ENCODE measurements at places on chromosomes 7 and 10.
A peak's percentile ranks its signal among the peaks of the same experiment; 100 is the strongest.

DNA sequence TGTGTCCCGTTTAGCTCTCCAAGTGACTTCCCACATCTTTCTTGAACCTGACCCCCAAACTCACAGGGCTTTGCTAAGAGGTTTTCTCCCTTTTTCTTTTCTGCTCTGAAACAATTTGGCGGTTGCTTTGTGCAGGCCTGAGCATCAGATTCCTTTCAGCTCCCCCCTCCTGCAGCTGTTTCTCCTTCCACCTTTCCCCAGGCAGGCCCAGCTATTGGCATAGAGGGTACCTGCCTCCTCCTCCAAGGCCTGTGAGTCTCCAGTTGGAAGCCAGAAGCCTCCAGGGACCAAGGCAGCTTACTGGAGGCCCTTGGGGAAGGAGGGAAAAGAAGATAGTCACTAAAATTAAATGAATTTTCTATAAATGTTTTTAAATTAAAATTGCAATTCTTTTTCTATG lies 7.7 kb downstream of the VAX1 start:
- peak; percentile 52 for DNase-seq

DNA sequence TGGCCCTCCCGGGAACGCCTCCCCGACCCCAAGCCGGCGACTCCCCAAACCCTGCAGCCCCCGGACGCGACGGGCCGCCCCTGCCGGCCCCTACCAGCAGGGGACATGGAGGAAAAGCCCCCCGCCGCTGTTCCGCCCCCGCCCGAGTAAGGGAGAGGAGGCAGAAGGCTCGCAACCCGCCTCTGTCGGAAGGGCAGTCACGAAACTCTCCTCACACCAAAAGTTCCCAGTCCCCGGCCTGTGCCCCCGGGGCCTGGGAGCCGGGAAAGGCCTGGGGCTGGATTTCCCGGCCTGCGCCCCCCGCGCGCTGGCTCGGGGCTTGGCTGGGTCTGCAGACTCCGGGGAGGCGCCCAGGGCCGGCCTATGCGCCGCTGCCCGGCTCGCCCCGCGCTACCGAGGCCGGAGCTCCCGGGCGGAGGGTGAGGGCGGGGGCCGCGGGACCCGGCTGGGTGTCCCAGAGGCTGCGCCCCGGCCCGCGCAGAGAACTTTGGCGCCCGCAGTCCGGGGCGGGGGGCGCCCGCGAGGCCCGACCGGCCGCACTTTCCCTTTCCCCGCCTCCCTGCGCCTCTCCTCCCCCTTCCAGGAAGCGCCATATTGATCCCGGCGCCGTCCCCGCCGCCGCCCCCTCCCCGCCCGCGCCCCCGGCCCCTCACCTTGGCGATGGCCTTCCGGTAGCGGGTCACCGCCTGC lies 728 bp downstream of the PARD3 start:
- peak; percentile 92 for DNase-seq

- DNase-seq: no peak
Measured at GRCh38 chr7:40698214-40698920, 563.6 kb downstream of the SUGCT start.

- no peak for DNase-seq
Measured at GRCh38 chr10:92830478-92831389, 17.6 kb upstream of the EXOC6 start.

- DNase-seq: no peak
Measured at GRCh38 chr10:23151071-23151470, 41.0 kb upstream of the PTF1A start.

- DNase-seq: peak; percentile 88
Measured at GRCh38 chr7:130490888-130491804, 739 bp upstream of the MEST start.

DNA sequence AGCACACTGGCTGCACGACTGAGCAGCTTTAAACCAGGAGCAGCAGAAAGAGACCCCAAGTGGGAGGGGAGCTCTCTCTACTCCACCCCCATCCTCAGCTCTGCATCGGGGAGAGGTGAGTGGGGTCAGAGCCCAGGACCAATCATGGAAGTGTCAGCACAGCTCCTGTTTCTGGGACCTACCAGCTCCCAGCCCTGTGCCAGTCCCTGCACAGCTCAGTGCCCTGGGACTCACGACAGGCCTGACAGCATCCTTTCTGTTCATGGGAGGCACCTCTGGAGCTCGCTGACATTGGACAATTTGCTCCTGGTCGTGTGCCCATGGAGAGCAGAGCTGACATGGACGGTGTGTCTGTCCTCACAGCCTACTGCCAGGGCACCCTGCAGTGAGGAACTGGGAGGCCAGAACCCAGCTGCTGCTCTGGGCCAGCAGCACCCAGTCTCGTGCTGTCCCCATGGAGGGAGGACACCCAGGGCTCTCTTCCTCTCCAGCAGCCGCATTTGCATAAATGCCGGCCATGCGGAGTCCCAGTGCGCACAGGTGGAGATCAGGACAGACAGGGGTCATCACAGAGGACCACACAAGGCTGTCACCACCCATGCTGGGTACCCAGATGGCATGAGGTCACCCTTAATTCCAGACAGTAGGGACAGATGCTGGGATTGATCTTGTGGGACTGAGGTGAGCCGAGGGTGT lies 45.9 kb upstream of the MSMB start:
- no peak for DNase-seq

DNA sequence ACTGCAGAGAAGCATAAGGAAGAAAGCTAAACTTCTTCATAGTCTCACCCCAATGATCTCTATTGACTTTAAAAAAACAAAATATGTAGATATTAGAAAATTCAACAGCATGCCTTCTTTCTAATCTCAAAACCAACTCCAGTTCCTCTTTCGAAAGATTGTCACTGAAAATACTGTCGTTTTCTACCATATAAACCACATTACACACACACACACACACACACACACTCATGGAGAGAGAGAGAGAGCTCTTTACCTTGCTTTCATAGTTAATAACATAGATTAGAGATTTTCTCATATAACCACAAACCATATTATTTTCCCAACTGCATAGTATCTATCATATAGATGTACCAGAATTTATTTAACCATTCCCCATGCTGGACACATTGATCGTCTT lies 296.2 kb upstream of the MGMT start:
- no peak for DNase-seq

DNA sequence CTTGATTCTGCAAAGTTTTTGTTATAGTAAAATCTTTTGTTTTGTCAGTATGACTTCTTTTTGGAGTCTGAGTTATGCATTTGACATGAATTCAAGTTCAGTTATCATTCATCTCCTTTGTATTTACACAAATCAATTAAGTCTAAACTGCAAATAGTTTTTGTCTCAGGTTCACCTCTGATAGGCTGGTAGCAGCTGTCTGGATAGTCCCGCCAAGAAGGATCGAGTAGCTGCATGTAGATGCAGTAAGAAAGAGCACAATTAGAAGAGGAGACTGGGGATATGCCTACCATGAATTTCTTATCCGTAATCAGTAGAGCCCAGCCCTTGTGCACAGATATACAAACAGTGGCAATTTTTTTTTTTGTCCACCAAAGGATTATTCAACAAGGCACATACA lies 392.5 kb upstream of the ETV1 start:
- DNase-seq: no peak

GRCh38 chr7:144579687-144580086 lies 176.2 kb upstream of the NOBOX start:
- DNase-seq: no peak

GRCh38 chr10:43047288-43047970 lies 29.4 kb upstream of the RET start:
- no peak for DNase-seq

DNA sequence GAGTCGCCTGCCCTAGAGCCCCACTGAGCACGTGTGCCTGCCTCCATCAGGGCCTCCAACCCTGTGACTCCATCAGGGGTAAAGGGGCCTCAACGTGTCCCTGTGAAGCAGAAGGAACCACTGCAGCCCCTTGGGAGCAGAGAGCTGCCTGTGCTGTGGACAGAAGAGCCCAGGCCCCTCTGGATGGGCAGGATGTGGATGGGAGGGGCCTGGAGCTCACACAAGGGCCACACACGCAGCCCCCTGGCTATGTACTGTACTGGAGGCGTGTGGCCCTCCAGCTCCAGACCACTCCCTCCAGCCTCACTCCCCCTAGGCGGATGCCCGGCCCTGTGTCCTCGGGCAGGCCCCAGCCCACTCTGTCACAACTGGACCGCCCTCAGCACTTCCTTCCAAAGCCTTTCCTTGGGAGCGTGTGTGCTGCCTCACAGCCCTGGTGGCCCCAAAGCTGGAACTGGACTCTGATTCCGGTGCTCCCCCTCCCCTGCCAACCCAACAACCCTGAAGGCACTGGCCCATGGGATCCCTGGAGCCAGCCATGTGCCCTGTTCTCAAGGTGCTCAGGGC lies 238.0 kb downstream of the TCERG1L start:
- peak; percentile 57 for DNase-seq

DNA sequence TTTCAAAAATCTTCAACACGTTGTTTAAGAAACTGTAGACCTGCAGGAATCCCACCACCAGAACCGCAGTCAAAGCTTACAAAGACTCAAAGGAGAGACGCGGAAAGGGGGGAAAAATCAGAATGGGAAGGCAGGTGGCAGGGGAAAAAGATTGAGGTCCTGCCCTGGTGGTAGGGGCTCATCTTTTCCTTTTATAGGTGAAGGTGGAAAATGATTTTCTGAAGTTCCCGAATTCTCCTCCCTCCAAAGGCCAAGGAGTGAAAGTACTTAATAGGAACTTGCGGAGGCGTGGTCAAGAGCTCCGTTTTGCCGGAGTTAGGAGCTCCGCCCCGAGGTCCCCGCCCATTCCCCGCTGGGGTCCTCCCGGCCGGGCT lies 724 bp downstream of the BBIP1 start:
- DNase-seq: no peak

- no peak for DNase-seq
Measured at GRCh38 chr7:19016140-19016539, 101.3 kb downstream of the TWIST1 start.

GRCh38 chr7:134276951-134277350 lies 39.8 kb downstream of the SLC35B4 start:
- DNase-seq: no peak

DNA sequence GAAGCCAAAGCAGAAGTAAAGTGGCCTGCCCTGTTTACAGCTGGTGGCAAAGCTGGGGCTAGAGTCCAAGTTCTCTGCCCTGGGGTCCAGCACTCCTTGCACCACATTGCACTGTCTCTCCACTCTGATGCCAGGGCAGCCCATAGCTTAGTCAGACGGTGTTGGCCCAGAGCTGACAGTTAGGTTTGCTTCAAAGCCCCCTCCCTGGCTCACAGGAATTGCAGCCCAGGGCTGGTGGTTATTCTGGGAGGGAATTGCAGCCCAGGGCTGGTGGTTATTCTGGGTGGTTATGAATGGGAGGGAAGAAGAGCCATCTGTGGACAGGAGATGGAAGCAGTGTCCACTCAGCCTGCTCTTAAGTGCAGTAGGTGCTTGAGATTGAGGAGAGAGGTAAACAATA lies 88.9 kb downstream of the SCRN1 start:
- no peak for DNase-seq

GRCh38 chr7:95758187-95758586 lies 14.2 kb upstream of the DYNC1I1 start:
- DNase-seq: no peak

- DNase-seq: no peak
Measured at GRCh38 chr10:125777806-125778205, 2.2 kb upstream of the MMP21 start.

GRCh38 chr10:95798096-95798855 lies 42.3 kb downstream of the ENTPD1 start:
- no peak for DNase-seq

DNA sequence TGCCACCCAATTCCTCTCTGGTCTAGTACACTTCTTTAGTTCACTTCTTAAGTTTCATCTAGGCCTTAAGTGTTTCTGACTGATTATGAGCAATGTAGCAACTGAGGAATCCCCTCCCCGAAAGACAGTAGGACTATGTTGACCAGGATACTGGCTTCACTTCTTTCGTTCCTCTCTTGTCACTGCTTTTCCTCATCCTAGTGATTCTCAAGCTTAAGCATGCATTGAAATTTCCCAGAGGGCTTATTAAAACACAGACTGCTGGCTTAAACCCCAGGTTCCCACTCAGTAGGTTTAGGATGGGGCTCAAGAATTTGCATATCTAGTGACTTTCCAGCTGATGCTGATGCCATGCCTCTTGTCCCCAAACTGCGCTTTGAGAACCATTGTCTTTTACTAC lies 164.6 kb upstream of the WNT16 start:
- DNase-seq: no peak

DNA sequence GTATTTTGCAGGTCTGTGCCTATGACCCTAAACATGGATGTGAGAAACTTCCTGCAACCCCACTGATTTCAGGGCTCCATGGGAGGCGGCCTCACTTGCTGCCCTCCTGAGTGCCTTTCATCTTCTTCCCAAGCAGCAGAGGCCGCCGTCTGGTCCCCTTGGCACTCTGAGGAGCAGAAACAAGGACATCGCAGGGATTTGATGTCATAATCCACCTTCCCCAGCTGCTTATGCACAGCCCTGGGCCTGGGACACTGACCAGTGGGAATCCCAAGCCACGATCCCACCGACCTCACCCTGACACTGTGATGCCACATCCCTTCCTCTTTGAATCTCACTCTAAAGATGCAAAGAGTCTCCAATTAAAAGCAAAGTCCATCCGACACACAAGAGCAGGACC lies 7.7 kb downstream of the CAMK2G start:
- no peak for DNase-seq

All from H7 (cell line).